ENCODE measurements at places on chromosomes 7 and 10. TPM values are rescaled to one million over a fixed set of nuclear protein-coding genes. Genes with fewer than 3 reads are reported as not detected.

Gene OR6B1
- total RNA-seq = not detected

Gene NPY
- not detected for total RNA-seq

Gene GSAP
- total RNA-seq = 0.62 TPM

Gene ZNF716
- total RNA-seq = not detected

Gene PLAC9
- 116 TPM for total RNA-seq

Gene OPN4
- total RNA-seq = not detected

Gene MSMB
- not detected for total RNA-seq

Gene PPP1R9A
- total RNA-seq = under 0.01 TPM

Gene ERVW-1
- total RNA-seq = not detected

Gene AKR1D1
- total RNA-seq = not detected

Gene C1GALT1
- total RNA-seq = 63.9 TPM

Gene CRYGN
- 0.10 TPM for total RNA-seq

Gene KIFBP
- total RNA-seq = 36.4 TPM

Gene WNT8B
- total RNA-seq = not detected

Gene IGFBP1
- 0.73 TPM for total RNA-seq

Gene PHKG1
- 1.1 TPM for total RNA-seq

Gene BTBD16
- not detected for total RNA-seq

Gene PGAM1
- total RNA-seq = 296 TPM

Gene SPDYE11
- not detected for total RNA-seq

Gene SPDYE8
- total RNA-seq = not detected

Gene JCAD
- total RNA-seq = 12.9 TPM

Gene ACHE
- total RNA-seq = not detected

Gene OR2A1
- not detected for total RNA-seq

Gene CD36
- 60.9 TPM for total RNA-seq

Gene IQUB
- 0.12 TPM for total RNA-seq

Gene XRCC2
- total RNA-seq = 0.20 TPM

Gene SORBS1
- 2.4 TPM for total RNA-seq

Gene CYP26C1
- under 0.01 TPM for total RNA-seq

Gene NUTM2D
- 6.0 TPM for total RNA-seq

Gene IRF5
- not detected for total RNA-seq

Gene LIPN
- total RNA-seq = not detected

Gene SFTPD
- not detected for total RNA-seq

Measured in cardiac ventricle fibroblast (primary cell).